ENCODE measurements at places on chromosomes 13 and 19.
A peak's percentile ranks its signal among the peaks of the same experiment; 100 is the strongest.

GRCh38 chr19:17755977-17756670, 4.8 kb downstream of the FCHO1 start:
- no peak for DNase-seq

GRCh38 chr13:72565893-72566292, 161.5 kb downstream of the MZT1 start:
- DNase-seq = peak; percentile 22

DNA sequence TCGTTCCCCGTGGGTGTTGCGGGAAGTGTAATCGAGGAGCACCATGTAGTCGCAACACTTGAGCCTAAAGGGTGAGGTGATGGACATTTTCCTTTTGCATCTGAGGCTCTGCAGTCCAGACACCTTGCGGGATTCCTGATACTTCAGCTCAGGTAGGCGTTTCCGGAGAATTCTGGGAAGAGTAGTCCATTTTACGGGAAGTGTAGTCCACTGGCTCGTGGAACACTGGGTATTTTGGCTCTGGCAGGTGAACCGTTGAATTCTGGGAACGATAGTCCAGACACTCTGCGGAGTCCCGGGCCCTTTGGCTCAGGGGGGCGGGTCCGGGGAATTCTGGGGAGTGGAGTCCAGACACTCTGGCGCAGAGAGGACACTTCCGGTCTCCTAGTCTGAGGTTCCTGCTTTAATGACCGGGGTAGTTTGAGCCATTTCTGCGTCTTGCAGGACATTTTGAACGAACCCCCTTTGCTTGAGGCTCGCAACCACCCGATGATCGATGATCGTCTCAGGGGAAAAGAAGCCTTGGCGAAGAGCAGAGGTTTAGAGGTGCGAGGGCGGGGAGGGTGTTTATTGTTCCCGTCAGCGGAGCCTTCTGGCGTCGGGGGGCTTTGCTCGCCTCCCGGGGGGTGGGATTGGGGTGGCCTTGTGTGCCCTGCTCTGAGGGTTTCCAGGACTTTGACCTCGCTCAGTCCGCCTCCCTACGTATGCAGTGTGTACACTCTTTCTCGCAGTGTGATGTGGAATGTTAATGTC, at the start of gene ZNF223:
TSS of gene ZNF223 (plus strand) at position 387 of the 753 bp plus-strand sequence. CDS start 3,141 bp downstream, outside the sequence.
- DNase-seq = peak; percentile 88

GRCh38 chr19:54888239-54888638, 14.2 kb downstream of the FCAR start:
- DNase-seq = no peak

DNA sequence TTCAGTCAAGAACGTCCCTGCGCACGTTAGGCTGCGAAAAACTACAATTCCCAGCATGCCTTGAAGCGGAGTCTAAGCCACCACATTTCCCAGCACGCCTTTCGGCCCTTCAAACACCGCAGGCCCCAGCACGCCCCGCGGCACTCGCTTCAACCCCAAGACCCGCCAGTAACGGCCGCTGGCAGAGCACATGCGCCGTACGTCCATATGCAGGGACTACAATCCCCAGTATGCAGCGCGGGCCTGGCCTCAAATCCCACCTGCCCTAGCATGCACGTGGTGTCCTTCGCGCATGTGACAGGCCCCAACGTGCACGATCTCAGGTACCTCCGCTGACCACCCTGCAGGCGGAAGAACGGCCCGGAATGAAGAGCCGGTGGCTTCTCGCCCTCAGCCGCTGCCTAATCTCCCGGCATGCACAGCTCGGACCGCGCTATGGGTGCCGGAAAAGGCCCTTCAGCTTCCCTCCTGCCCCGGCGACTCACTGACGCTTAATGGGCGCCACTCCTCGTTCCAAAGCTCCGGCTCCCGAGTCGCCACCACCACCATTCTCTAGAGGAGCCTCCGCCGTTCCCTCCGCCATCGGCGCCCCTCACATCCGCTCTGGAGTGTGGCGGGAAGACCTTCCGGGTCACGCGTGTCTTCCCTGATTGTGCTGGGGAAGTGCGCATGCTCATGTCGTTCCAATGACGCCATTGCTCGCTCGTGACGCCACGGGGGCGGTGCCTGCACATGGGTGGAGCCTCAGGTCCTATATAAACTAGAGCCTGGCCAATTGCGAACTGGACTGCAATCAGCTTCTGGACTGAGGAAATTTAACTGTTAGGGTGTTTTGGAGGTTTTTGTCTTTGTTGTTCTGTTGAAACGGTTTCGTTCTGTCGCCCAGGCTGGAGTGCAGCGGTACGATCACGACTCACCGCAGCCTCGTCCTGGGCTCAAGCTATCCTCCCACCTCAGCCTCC, at the start of gene DUS3L:
TSS of gene DUS3L (minus strand) at position 605 of the 962 bp plus-strand sequence. CDS start at position 583, 22 bp downstream.
- DNase-seq = peak; percentile 97

DNA sequence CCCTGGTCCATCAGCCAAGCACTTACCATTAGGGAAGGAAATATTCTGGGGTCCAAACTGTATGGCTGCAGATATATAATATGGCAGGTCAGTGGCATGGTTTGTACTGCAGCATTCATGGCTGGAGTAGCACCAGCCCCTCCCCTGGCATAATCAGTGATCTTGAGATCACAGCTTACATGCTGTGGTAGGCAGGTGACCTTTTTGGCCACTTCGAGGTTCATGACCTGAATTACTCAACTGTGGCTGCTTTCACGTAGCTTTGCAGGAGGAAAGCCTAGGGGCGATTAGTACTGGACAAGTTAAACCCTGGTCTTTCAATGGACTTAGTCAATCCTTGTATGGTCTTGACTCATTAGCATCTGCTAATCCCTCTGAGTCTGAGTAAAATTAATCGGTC, 169.8 kb downstream of the SPRY2 start:
- no peak for DNase-seq

DNA sequence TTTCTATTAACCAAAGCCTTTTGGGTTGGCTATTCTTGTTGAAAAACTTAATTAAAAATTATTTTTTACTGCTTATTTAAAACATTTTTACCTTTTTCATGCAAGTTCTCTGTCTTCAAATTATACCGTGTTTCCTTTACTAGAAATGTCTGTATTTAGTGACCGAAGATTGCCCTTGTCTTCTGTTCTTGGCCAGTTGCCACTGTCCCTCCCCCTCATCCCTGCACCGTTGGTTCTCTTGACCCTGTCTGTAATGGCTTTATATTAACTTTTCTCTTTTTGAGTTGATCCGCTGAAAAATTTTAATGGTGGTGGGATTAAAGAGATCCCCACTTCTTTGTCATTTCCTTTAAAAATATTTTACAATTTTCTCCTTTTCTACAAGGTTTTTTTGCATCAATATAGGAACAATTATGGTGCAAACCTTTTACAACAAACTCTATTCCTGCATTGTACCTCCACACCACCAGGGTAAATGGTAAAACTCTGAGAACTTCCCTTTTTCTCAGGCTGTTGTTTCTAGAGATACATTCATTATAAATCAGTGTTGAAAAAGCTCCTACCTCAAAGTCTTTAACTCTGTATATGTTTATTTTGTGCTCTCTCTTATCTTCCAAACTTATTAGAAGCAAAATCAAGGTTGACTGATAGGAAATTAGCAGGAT, 12.9 kb upstream of the RNF113B start:
- DNase-seq = no peak

- DNase-seq = peak; percentile 15
These were observed 41.8 kb downstream of the TPT1 start for GRCh38 chr13:45299194-45299593.

GRCh38 chr19:37948362-37948761, 41.4 kb downstream of the SIPA1L3 start:
- no peak for DNase-seq

GRCh38 chr13:113309473-113309872, 12.4 kb downstream of the LAMP1 start:
- DNase-seq = no peak

GRCh38 chr19:35673121-35673804, 6.9 kb downstream of the UPK1A start:
- no peak for DNase-seq

DNA sequence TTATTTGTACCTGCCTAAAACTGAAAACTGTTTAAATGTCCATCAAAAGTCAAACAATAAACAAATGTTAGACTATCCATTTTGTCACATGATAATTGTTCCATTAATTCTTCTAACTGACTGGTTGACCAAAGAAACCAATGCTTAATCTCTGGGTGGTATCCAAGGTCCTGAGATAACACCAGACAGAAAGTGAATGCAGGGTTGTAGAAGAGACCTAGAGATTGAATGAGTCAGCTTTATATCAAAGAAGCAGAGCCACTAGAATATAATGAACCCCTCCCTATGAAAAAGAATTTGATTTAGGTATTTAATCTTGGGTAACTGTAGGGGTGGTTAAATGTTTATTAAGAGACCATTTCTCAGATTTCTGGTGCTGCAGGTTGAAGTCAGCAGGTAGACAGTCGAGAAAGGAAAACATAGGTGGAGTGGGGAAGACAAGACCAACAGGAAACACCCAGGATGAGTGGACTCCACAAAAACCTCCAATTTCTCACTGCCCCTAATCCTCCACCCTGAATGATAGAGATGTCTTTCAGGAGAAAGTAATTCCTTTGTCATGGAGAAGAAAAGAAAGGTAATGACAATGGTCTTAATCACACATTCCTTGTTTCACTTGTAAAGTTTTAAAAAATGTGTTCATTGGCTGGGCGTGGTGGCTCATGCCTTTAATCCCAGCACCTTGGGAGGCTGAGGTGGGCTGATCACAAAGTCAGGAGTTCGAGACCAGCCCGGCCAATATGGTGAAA, 536.4 kb downstream of the IRS2 start:
- DNase-seq = no peak

DNA sequence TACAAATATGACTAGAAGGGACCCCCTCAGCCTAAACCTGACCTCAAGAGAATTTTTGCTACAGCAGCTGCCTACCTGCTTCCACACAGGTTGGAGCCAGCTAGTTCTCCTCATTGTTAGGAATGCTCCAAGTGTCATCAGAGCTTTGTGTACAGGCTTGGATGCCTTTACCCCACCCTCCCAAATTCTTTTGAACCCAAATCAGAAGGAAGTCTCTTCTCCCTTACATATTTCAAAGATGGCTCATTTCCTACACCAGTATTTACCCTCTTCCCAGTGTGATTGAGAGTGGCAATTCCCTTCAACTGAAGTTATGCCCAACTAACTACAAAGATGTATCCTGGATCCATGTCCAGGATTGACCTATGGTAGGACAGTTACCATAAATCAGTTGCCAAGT, 323.2 kb downstream of the OXGR1 start:
- no peak for DNase-seq

GRCh38 chr13:108249150-108249549, 20.4 kb upstream of the TNFSF13B start:
- no peak for DNase-seq

DNA sequence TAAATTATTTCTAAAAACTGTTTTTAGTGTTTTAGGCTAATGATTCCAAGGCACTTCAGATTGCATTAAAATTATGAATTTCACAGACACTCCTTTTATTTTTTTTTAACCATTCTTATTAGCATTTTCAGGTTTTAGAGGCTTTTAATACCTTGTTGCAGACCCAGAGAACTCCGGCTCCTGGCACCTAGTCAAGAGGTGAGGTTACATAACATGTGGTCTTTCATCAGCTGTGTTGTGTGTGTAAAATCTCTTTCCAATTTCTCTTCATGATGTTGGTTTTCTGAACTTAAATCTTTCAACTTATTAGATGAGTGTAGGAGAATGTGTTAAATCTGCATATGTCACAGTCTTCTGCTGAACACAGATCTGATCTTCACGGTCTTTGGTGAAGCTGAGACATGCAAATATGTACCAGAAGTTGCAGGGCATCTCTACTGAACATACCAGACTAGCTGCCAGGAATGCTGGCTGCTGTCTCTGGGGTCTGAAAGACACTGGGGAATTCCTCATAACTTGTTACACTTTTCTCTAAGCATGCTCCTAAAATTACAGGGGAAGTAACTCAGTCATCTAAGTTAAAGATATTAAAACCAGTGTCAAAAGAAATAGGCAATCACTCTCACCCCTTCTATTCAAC, 1165.3 kb downstream of the EFNB2 start:
- DNase-seq = no peak

- DNase-seq = no peak
These were observed 607.4 kb downstream of the GPC6 start for GRCh38 chr13:93834051-93834450.

- DNase-seq = no peak
These were observed 72.6 kb upstream of the SERP2 start for GRCh38 chr13:44300895-44301638.

- no peak for DNase-seq
These were observed 756.0 kb upstream of the PCDH20 start for GRCh38 chr13:62171697-62172096.

- DNase-seq = no peak
These were observed 54.3 kb downstream of the MTMR6 start for GRCh38 chr13:25232937-25233515.

- DNase-seq = no peak
These were observed 505 bp downstream of the PAF1 start for GRCh38 chr19:39390451-39390750.

DNA sequence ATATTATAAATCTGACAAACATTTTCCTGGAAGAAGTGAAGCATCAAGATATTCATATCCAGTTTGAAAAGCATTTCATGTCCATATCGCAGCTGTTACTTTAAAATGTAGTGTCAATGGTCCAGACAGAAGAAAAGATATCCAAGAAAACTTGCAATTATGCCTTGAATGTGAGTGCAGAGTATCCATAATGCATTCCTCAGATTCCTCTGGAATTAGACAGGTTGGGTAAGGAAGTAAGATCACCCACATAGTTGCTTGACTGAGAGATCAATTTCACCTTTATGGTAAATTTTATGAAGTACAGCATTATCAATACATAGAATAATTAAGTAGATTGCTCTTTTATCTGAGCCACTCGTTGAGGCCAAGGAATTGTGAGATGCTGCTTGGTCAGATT, 327.0 kb upstream of the SLITRK5 start:
- no peak for DNase-seq

GRCh38 chr13:36347531-36348210, 1.5 kb upstream of the SPART start:
- DNase-seq = no peak
